Activated CD4-positive, CD25-positive, alpha-beta regulatory T cell treated with anti-CD3 and anti-CD28 coated beads, Interleukin-2, amount 50 U/mL, for 16 hours (primary cell): ENCODE measurements at places on chromosomes 7 and 10.

DNA sequence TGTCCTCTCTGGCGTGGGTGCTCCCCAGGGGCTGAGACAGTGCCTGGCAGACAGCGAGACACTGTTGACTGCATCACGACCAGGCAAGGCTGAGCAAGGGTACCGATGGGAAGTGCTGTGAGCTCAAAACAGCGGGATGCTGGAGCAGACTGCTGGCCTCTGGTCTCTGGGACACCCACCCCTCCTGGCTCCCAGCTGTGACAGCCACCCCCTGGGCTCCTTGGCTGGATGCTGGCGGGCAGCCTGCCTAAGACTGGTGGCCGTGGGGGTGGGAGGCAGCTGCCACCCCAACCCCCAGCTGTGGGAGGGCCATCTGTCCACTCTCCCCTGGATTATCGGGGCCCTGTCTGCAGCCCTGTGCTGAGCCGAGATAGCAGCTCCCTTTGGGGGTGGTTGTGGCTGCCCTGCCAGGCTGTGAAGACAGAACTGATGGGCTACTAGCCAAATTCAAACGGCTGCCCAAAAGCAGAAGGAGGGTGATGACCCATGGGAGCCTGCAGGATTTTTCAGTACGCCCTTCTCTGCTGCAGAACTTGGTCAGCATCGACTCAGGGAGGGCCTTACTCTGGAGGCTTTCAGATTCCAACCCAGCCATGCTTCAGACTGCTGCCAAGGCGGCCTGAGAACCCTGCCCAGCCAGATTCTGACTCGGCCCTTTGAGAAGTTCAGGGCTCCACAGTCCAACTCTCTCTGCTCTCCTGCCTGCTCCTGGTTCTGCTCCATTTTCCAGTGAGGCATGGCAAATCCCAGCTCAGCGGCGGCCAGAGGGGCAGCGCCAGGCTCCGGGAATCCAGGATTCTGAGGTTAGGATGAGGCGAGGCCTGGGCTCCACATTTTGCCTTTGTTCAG is 125.3 kb downstream of the NEURL1 start:
- no peak for DNase-seq

DNA sequence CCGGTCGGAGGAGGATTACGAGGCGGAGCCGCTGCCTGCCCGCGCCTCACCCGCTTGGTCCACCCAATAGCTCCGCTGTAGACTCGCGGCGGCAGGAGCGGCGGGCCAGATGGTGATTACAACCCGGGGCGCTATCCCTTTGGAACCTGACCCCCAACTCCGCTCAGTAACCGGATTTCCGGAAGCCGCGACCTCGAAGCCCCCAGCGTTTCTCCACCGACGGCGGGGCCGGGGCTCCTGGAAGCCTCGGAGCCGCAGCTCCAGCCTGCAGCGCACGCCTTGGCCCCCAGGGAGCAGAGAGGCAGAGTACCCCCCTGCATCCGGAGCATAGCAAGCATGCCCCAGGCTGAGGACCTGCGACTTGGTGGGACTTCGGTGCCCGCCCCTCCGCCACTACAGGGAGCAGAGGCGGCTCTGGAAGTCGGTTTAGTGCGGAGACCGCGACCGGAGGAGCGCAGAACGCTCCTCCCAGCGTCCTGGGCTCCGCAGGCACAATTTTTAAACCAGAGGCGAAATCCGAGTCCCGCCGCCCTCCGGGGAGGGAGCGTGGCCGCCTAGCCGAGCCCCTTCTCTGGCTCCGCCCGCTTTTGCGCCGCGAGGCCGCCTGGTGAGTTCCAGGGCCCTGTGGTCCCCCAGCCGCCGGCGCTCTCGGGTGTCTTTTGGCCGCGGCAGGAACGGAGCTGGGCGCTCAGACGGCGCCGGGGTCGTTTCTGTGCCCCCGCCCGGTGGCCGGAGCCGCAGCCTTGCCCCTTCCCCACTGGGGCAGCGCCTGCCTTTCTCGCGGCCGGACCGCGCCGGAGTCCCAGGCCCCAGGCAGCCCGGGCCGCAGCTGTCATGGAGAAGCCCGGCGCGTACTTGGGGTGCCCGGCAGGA is 28.2 kb upstream of the BMS1 start:
- no peak for DNase-seq

DNA sequence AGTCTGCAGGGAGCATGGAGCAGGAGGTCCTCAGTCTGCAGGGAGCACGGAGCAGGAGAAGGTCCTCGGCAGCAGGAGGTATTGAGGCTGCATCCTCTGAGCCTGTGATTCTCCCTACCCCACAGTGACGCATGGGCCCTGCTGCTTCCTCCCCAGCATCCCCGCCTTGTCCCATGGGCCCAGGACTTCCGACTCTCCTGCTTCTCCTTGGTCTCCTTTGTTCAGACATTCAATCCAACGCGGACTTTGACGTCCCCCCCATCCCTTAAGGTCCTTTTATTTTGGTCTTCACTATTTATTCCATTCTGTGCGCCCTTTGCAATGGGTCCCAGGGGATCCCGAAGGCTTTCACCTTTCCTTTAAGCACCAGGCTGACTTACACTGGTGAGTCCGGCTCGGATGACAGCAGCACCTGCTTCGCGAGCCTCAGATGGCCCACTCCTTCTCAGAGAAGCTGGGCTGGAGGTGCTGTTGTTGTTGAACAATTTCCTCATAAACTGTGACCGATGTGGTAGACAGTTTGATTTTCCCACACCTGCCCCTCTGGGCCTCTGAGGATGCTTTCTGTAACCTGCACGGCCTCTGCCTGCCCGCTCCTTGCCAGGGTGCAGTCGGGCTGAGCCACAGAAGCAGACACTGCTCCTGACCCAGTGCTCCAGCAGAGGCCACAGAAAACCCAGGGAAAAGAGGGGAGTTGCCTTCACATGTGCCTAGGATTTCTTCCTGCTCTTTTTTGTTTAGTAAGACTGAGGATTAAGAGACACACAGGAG is 407.2 kb upstream of the SHH start:
- DNase-seq, result no peak

DNA sequence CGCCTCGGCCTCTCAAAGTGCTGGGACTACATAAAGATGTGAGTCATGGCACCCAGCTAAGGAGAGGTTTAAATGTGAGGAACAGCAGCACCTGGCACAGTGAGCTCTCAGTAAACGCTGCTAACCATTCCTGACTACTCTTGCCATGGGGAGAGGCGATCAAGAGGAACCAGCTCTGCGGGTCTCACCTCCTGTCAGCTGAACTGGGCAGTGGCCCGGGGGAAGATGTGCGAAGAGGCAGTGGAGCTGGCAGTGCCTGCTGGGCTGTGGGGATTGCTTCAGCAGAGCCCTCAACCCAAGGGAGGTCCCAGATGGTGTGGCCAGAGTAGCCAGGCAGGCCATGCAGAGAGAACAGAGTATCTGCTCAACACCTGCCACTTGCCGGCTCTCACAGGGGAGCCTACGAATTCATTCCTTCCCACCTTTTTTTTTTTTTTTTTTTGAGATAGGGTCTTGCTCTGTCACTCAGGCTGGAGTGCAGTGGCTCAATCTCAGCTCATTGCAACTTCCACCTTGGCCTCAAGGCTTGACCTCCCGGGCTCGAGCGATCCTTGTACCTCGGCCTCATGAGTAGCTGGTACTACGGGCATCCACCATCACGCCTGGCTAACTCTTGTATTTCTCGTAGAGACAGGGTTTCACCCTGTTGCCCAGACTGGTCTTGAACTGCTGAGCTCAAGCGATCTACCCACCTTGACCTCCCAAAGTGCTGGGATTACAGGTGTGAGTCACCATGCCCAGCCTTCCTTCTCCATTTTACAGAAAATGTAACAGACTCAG is 6.8 kb downstream of the POLM start:
- no peak for DNase-seq

DNA sequence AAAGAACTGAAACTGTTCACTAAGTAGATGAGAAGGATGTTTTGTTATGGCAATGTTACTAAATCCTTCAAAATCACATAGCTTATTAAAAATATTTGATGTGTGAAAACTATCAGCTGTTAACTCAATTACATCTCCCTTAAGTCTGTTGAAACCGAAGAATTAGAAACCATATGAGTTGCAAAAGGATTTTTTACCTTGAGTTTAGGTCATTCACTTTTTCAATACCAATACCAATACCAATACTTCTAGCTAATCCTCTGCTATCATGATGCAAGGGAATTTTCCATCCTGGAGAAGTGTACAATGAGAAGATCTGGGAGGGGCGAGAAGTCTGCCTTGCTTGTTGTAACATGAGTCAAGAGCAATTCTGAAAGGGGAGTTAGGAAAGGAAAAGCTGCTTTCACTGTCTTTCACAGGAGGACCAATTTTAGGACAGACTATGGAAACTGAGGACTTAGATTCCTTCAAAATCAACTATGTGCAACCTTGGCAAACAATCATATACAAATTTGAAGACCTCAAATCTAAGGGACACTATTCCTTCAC is 199.7 kb downstream of the IMMP2L start:
- no peak for DNase-seq

- DNase-seq, result no peak
These were observed 165.0 kb upstream of the ASAH2 start for GRCh38 chr10:50416181-50416824.

GRCh38 chr7:30893357-30893756 is 18.3 kb upstream of the AQP1 start:
- DNase-seq, result no peak

GRCh38 chr10:21624951-21625350 is 90.9 kb downstream of the MLLT10 start:
- no peak for DNase-seq

- no peak for DNase-seq
These were observed 4.6 kb upstream of the RBAK start for GRCh38 chr7:5041047-5041446.

DNA sequence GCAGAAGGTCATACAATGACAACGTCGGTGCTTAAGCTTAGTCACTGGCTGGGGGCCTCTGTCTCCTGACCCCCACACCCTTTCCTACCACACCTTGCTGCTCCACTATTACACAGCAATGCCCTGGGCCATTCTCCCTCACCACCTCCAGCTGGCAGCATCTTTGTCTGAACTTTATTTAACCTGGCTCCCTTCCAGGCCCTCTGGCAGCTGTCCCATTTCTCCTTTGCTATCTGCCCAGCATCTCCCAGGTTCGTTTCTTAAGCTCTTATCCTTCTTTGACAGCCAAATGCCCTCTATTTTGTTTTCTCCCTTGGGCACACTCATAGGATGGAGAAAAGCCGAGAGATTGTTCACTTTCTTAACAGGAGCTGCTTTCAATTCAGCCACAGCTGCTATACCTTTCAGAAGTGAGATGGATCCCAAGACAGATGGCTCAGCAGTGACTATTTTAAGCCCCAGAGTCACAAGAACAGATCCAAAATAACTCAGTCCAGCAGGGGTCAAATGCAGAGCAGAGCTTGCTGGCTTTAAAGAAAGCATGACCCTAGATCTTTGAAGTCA is 1277.1 kb upstream of the AUTS2 start:
- no peak for DNase-seq

GRCh38 chr7:100598425-100598824 is 3.7 kb upstream of the PCOLCE start:
- no peak for DNase-seq

DNA sequence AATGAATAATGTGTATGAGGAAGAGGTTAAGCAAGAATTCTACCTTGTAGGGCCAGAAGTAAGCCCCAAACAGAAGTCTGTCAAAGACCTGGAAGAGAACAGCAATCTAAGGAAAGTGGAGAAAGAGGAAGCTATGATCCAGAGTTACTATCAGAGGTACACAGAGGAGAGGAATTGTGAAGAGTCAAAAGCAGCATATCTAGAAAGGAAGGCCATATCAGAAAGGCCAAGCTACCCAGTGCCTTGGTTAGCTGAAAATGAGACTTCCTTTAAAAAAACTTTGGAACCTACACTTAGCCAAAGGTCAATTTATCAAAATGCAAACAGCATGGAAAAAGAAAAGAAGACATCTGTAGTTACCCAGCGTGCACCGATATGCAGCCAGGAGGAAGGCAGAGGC is 42.7 kb upstream of the GAD2 start:
- DNase-seq, result no peak

DNA sequence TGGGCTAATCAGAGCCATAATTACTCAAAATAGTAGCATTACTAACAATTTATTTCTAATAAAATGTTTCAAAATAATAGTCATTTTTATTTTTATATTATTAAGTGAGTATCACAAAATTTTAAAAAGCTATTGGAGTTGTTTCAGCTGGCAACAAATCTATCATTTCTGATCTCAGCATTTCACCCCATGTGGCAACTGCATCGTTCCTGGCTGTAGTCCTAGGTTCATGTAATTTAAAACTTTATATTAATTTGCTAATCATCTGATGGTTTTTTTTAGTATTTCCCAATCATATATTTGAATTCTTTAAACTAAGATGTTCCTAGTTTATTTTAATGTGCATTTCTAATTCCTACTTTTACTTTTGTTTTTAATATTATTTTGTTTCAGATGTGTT is 293.0 kb upstream of the AKR1E2 start:
- DNase-seq, result no peak

DNA sequence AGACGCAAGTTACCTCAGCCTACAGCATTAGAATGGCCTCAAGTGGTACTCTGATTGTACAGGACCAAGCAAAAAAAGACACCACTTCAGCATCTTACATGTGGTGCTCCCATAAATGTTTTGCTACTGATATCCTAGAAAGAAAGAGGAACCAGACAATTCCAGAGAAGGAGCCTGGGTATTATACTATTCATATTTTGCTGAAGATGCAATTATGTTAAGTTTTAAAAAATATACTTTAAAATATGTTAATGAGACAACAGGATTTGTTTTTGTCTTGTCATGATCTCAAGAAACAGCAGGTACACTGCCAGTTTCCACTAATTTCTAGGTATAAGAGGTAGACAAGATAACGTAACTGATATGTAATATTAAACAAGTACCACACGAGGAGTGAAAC is 92.6 kb downstream of the JMJD1C start:
- DNase-seq, result no peak

DNA sequence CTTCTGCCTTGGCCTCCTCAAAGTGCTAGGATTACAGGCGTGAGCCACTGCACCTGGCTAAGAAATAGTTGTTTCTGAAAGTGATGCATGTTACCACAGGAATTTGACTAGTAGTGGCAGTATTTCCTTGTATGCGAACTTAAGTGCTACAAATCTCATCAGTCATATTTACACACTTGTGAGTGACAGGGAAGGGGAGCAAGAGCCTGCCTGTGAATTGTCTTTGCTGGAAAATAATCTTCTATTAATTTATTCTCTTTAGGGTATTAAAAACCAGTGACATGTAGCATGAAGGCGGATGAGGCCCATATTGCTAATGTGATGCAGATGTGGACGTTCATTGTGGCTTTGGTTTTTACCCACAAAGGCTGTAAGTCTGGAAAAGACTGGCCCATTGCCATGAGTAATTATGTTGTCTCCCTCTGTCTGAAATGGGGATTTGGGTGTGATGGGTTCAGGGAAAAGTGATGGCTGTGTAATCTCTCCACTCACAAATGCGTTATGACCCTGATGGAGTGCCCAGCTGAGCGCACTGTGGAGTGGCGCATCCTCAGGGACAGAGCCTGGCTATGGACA is 97.6 kb downstream of the CCNY start:
- DNase-seq, result no peak

- DNase-seq, result no peak
These were observed 165.0 kb upstream of the GPR26 start for GRCh38 chr10:123501148-123501547.

GRCh38 chr10:106387063-106387462 is 777.4 kb downstream of the SORCS1 start:
- no peak for DNase-seq

- no peak for DNase-seq
These were observed 3.1 kb downstream of the ABHD11 start for GRCh38 chr7:73735528-73735905.

GRCh38 chr10:46558392-46559185 is 2.1 kb upstream of the GPRIN2 start:
- no peak for DNase-seq
